Thyroid gland (tissue), 4 donors: ENCODE measurements at places on chromosomes 1 and 21. TPM values are rescaled to one million over a fixed set of nuclear protein-coding genes. Genes with fewer than 3 reads are reported as not detected.
A peak's percentile ranks its signal among the peaks of the same experiment; 100 is the strongest.

Gene RORC
- total RNA-seq, result 48.4 TPM

Gene CELA2B
- not detected for total RNA-seq

Gene KRTAP21-2
- total RNA-seq, result not detected

Gene GADD45A
- 27.2 TPM for total RNA-seq

Gene C1orf174
- 31.6 TPM for total RNA-seq

Gene GOLT1A
- total RNA-seq, result not detected

Gene LCE3E
- total RNA-seq, result not detected

Gene KCNA3
- total RNA-seq, result 0.59 TPM

Gene SLC45A3
- 3.5 TPM for total RNA-seq

Gene G0S2
- total RNA-seq, result 14.1 TPM

Gene SIPA1L2
- 44.9 TPM for total RNA-seq

Gene TPTE
- not detected for total RNA-seq

Gene CRP
- not detected for total RNA-seq

- no peaks in the 10 kb centered on the region for H3K36me3 ChIP-seq
- no peaks in the 10 kb centered on the region for H3K27me3 ChIP-seq
- no peak overlapping the region for H3K27ac ChIP-seq
- no peaks in the 10 kb centered on the region for H3K4me1 ChIP-seq
- no peak overlapping the region for H3K4me3 ChIP-seq
Measured at GRCh38 chr1:233340031-233340555, 12.6 kb downstream of the MAP3K21 start.

DNA sequence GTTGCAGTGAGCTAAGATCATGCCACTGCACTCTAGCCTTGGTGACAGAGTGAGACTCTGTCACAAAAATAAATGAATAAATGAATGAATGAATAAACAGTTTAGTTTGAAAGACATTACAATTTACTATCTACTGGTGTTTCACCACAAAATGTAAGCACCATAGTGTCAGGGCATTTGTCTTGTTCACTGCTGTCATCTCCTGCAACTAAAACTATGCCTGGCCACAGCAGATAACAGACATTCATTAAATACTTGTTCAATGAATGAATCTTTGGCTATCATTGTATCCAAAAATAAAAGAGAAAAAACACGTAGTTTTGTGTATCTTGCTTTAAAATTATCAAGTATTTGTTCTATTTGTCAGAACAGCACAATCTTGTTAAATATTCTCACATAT lies 32.5 kb downstream of the SASS6 start:
- no peak for DNase-seq
- peaks cover 5% of the 10 kb centered on the region for H3K36me3 ChIP-seq
- H3K4me3 ChIP-seq, result no peak overlapping the region
- H3K4me1 ChIP-seq, result no peaks in the 10 kb centered on the region
- H3K27me3 ChIP-seq, result no peaks in the 10 kb centered on the region

DNA sequence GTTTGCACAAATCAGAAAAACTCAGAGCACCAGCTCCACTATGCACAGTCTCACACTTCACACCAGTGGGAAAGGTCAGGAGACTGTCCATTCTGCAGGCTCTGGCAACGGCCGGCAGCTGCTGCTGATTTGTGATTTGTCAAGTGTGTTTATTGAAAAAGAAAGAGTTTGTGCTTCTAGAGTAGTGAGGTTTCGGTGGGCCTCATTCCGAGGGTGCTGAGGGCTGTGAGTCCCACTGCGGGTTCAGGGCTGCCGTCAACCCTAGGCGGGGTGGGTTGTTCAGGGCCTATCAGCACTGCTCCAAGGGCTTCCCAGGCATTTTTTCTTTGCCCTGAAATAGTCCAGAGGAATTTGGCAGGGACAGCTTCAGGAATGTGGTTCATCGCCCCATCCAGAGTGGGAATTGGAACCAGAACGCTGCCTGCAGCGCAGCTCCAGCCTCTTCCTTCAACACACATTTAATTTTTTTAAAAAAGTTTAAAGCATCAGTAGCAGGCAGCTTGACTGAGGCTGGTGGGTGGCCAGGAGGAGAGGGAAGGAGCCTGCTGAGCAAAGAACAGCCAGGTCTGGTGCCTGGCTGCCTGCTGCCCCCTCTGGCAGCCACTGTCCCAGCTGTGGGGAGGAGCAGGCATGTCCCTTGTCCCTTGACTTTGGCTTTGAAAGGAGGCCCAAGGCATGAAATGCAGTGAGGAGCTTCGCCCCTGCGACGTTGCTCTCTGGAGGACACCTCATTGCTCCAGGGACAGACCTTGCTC lies 19.7 kb downstream of the STUM start:
- DNase-seq, result no peak
- no peaks in the 10 kb centered on the region for H3K27me3 ChIP-seq
- H3K36me3 ChIP-seq, result no peaks in the 10 kb centered on the region
- H3K4me1 ChIP-seq, result no peaks in the 10 kb centered on the region

- no peak overlapping the region for H3K4me3 ChIP-seq
- DNase-seq, result no peak
Measured at GRCh38 chr1:84480650-84481049, 1.6 kb downstream of the RPF1 start.

- peak; percentile 78 for DNase-seq
- no peak overlapping the region for H3K4me3 ChIP-seq
- H3K27ac ChIP-seq, result peak overlapping the region; percentile 58
- H3K4me1 ChIP-seq, result peaks cover 60% of the 10 kb centered on the region
- no peaks in the 10 kb centered on the region for H3K36me3 ChIP-seq
- no peaks in the 10 kb centered on the region for H3K27me3 ChIP-seq
Measured at GRCh38 chr1:150976879-150977694, 2.5 kb upstream of the CERS2 start.

GRCh38 chr1:230356869-230357794 lies 69.0 kb downstream of the PGBD5 start:
- no peak overlapping the region for H3K4me3 ChIP-seq
- H3K36me3 ChIP-seq, result no peaks in the 10 kb centered on the region
- no peak for DNase-seq
- no peaks in the 10 kb centered on the region for H3K27me3 ChIP-seq
- peaks cover 11% of the 10 kb centered on the region for H3K4me1 ChIP-seq

GRCh38 chr1:165383067-165383466 lies 26.6 kb upstream of the LMX1A start:
- no peak overlapping the region for H3K4me3 ChIP-seq
- H3K36me3 ChIP-seq, result no peaks in the 10 kb centered on the region
- peaks cover 12% of the 10 kb centered on the region for H3K4me1 ChIP-seq
- DNase-seq, result peak; percentile 56

GRCh38 chr1:203509135-203509534 lies 15.2 kb downstream of the OPTC start:
- no peak overlapping the region for H3K4me3 ChIP-seq
- H3K27me3 ChIP-seq, result no peaks in the 10 kb centered on the region
- no peak overlapping the region for H3K27ac ChIP-seq
- no peaks in the 10 kb centered on the region for H3K36me3 ChIP-seq
- no peak for DNase-seq

- H3K27ac ChIP-seq, result no peak overlapping the region
- no peaks in the 10 kb centered on the region for H3K27me3 ChIP-seq
- DNase-seq, result no peak
- no peaks in the 10 kb centered on the region for H3K4me1 ChIP-seq
Measured at GRCh38 chr1:31799895-31800673, 15.7 kb downstream of the SPOCD1 start.

DNA sequence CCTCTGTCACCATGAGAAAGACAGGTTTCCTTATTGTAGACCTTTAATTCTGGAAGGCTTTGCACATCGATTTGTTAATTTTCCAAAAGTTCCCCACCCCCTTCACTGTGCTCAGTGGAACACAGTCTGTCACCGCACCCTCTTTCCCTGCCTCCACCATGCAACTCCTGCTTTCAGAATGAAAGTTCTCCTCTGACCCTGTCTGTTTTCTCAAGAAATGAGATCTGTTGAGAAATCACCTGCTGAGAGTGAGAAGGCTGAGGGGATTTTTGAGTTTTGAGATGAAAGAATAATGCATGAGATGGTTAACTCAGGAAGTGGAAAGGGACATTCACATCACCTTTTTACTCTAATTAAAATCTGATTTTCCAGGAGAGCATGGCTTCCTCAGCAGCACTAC lies 99.6 kb downstream of the CYYR1 start:
- no peaks in the 10 kb centered on the region for H3K27me3 ChIP-seq
- no peaks in the 10 kb centered on the region for H3K36me3 ChIP-seq
- H3K4me3 ChIP-seq, result no peak overlapping the region
- H3K27ac ChIP-seq, result no peak overlapping the region
- H3K4me1 ChIP-seq, result no peaks in the 10 kb centered on the region

GRCh38 chr1:157288492-157288891 lies 150.3 kb upstream of the ETV3 start:
- H3K4me1 ChIP-seq, result no peaks in the 10 kb centered on the region
- H3K27ac ChIP-seq, result no peak overlapping the region
- no peaks in the 10 kb centered on the region for H3K27me3 ChIP-seq
- DNase-seq, result no peak

DNA sequence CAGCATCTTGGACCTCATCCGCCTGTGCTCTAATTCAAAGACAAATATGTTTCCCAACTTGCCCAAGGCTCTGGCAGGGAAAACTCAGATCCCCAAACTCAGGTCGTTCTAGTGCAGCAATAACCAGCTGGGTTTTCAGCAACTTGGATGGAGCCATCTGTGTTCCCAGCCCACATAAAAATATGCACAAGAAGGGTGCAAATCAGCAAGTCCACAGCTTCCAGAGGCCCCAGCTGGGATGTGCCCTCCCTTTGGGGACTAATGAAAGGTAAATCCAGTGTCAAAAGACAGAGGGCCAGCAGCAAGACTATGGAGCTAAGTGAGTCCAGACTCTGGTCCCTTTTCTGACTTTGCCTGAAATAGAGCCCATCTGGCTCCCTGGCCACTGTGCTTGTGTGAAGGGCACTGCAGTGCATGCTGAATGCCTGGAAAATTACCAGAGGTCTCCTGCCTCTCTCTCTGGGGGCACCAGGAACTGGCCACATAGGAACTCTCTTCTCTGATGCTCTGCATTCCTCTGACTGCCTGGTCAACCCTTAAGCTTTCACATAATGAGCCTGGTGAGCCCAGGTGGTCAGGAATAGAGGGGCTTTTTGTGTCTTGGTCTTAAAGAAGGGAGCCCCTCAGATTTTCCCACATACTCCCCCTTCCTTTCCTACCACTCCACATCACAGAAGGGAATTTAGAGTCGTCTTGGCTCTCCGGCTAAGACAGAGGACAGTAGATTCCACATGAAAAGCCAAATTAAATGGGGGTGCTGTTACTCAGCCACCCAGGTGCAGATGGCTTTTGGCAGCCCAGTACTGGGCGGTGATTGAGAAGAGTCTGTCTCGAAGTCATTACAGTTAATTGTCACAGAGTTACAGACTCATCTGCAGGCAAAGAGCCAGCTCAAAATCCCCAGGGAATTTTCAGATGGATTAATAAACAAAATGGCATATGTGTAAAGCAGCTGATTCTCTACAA lies 88.1 kb upstream of the C1orf21 start:
- no peaks in the 10 kb centered on the region for H3K36me3 ChIP-seq
- no peaks in the 10 kb centered on the region for H3K4me1 ChIP-seq
- H3K27me3 ChIP-seq, result no peaks in the 10 kb centered on the region
- no peak overlapping the region for H3K4me3 ChIP-seq
- no peak for DNase-seq
